Glutamatergic neuron (in vitro differentiated cells): ENCODE measurements at places on chromosomes 2 and 18.

GRCh38 chr2:71472019-71472418 is 18.7 kb downstream of the DYSF start:
- no peak for DNase-seq

GRCh38 chr2:402206-402605 is 114.3 kb upstream of the ALKAL2 start:
- no peak for DNase-seq

DNA sequence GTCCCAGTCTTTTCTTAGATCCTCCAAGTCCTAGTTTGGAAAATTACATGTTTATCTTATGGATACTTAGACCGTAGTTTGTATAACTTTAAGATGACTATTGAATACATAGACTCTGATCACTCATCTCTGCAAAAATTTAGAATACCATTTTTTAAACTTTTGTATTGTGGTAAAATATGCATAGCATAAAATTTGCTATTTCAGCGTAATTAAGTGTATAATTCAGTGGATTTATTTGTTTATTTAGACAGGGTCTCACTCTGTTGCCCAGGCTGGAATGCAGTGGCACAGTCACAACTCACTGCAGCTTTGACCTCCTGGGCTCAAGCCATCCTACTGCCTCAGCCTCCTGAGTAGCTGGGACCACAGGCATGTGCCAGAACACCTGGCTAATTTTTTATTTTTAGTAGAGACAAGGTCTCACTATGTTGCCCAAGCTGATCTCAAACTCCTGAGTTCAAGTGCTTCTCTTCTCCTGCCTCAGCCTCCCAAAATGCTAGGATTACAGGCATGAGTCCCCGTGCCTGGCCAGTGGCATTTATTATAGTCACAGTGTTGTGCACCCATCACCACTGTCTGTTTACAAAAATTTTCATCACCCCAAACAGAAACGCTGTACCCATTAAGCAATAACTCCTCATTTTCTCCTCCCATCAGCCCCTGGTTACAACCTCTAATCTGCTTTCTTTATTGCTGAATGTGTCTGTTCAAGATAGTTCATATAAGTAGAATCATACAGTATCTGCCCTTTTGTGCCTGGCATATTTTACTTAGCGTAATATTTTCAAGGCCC is 90.0 kb downstream of the MAP3K20 start:
- DNase-seq = no peak

GRCh38 chr2:26588576-26588975 is 52.6 kb downstream of the CIB4 start:
- peak; percentile 11 for DNase-seq

- DNase-seq = no peak
Observed at GRCh38 chr2:74526649-74527230, 709 bp upstream of the DQX1 start.

DNA sequence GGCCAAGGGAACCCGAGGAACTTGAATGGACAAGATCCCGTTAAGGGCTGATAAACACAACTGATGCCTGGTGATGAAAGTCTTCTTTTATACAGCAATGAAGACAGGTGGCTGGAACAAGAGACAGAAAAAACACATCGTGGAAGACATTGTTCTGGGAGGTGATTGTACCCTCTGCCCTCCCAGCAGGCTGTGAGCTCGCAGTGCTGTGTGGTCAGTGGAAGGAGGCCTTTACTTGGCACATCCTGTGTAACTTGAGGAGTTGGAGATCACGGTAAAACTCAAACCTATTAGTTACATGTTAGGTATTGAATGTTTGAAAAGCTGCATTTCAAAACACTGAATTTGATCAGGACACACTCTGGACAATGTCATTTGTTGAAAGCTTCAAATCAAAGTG is 249.9 kb upstream of the EPAS1 start:
- DNase-seq = no peak
